ENCODE measurements at places on chromosomes 3 and 15.

GRCh38 chr3:179116816-179117215, 31.3 kb upstream of the PIK3CA start:
- DNase-seq: no peak

GRCh38 chr3:24139463-24140412, 194.7 kb downstream of the NR1D2 start:
- DNase-seq: no peak

GRCh38 chr15:83605111-83605945, 48.6 kb upstream of the ADAMTSL3 start:
- no peak for DNase-seq

- DNase-seq: peak; percentile 70
Observed at GRCh38 chr3:114217266-114217665, 20.1 kb downstream of the ZNF80 start.

- no peak for DNase-seq
Observed at GRCh38 chr3:11619946-11620652, 23.6 kb downstream of the VGLL4 start.

GRCh38 chr3:42656680-42657610, 3.4 kb downstream of the ZBTB47 start:
- DNase-seq: no peak

DNA sequence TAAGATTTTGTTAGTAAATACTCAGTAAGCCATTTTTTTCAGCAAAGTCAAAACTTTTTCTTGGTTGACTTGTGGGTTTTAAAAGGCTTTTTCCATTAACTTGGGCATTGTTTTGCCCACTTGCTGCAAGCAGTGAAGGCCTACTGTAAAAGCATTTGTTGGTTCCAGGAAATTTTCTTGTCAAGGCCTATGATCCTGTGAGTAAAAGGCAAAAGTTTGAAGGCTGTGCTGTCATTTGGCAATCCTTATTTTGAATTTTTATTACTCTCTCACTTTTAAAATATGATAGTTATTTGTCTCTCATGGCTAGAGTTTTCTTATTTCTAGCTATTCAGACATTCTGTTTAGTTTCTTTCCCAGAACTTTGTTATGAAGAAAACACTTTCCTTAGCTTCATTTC, 13.0 kb downstream of the P2RY12 start:
- no peak for DNase-seq

DNA sequence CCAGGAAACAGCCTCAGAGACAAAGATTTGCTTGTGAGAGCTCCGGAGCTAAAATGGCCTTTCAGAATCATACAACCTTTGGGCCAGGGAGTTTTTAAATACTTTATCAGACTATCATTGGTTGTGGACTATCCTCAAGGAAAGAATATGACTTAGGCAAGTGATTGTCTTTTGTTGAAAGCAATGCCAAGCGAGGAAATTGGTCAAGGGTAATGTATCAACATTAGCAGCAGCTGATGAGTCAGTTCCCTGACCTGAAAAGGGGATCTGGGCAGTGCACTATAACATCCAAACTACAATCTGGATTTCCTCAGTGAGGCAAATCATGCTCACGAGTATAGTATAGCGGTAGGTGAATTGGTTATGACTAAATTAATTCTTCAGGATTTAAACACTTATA, 303.6 kb downstream of the LSAMP start:
- no peak for DNase-seq

GRCh38 chr15:89341316-89342005, 6.8 kb upstream of the POLG start:
- DNase-seq: peak; percentile 97

GRCh38 chr3:185362850-185363661, at the start of gene MAP3K13:
Gene MAP3K13 (plus strand): TSS chr3:185363136. CDS start chr3:185428582, 65,446 bp downstream.
- DNase-seq: peak; percentile 89

GRCh38 chr3:42556089-42556632, 25.6 kb downstream of the SEC22C start:
- DNase-seq: no peak

DNA sequence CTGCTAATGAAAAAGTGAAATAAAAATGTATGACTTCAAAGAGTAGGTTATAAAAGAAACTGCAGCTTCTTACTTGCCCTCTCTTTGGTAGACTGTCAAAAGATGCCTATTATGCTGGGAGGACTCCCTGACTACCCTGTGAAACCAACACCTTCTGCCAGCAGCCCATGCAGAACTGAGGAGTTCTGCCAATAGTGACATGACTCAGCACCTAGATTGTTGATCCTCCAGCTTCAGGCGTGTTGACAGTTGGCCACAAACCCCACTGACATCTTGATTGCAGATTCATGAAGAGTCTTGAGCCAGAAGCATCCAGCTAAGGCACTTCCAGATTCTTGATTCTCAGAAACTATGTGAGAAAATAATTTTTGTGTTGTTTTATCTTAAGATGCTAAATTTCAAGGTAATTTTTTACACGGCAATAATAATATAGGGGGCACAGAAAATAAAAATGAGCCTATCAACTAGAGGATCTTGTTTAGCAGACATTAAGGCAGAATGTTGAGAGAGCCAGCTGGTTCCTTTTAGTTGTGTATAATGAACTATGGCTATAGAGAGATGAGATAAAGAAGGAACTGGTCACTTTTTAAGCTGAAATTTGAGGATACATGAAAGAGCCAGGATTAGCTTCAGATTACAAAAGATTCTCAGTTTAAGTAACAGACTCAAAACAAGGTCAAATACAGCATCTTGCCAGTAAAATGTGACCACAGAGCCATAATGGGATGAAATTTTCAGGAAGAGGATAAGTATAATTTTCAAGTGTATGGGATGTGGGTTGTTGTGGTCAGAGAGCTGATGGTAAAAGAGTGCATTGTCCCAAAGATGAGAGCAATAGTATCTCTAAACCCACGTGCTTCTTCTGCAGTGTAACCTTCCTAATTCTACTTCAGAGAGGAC, 588.7 kb upstream of the CBLB start:
- peak; percentile 45 for DNase-seq

DNA sequence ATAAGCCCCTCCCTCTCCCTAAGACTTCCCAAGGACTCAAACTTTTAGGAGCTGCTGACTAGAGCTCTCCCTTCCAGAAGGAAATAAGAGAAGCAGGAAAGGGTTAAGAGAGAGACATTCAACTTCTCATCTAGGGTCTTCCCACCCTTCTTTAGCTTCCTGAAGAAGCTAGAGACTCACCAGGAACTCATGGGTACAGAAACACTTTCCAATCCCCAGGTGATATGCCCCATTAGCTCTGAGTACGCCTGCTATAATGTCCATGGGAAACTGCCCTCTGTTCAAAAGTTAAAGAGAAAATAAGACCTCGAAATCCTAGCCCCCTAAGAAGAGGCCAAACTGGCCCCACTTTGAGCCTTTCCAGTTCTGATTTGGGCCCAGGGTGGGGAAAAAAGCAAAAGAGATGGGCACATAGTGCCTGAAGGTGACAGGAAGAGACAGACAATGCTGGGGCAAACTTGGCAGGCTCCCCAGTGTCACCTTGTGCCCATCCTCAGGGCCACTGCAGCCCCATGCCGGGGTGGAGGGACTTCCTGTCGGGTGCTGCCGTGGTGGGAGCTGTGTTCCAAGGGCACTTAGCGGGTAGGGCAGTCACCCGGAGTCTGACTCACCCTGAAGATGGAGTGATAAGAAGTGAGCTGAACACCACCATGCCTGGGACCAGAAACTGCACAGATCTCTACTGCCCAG, 29.5 kb downstream of the CCDC12 start:
- peak; percentile 42 for DNase-seq

DNA sequence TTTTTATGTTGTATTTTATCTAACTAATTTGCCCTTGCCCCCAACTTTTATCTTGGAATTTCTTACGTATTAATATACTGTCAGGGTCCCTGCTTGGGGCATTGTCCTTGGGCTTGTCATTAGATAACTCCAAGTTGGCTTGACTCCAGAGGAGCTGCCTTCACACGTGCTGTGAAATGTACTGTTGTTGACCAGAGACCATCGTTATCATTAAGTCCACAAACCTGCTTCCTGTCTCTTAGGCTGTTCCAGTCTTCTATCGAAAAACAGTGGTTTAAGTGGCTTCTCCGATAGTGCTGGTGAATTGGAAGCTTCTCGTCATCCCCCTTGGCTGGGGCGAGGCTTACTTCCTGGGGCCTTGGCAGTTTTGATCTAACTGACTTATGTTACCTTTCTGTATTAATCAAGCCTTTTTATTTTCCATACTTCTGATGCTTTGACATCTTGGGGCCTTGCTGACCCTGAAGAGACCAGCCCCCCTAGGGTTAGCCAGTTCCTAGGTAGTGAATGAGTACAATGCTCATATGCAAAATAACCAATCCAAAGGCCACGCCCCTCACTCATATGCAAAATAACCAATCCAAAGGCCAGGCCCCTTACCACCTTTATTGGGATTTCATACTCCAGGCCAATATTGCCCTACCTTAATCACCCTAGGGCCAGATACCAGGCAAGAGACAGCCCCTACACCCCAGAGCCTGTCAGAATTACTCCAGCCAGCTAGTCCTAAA, 164.5 kb downstream of the IGF1R start:
- DNase-seq: no peak

GRCh38 chr15:95825671-95826411, 504.7 kb upstream of the NR2F2 start:
- DNase-seq: no peak

- no peak for DNase-seq
Observed at GRCh38 chr3:169522595-169523529, 140.7 kb downstream of the MECOM start.

- DNase-seq: no peak
Observed at GRCh38 chr15:69140306-69140705, 20.1 kb upstream of the GLCE start.

- no peak for DNase-seq
Observed at GRCh38 chr3:68088216-68088615, 433.8 kb upstream of the SUCLG2 start.

GRCh38 chr15:81281456-81281735, 42.5 kb downstream of the STARD5 start:
- DNase-seq: no peak

DNA sequence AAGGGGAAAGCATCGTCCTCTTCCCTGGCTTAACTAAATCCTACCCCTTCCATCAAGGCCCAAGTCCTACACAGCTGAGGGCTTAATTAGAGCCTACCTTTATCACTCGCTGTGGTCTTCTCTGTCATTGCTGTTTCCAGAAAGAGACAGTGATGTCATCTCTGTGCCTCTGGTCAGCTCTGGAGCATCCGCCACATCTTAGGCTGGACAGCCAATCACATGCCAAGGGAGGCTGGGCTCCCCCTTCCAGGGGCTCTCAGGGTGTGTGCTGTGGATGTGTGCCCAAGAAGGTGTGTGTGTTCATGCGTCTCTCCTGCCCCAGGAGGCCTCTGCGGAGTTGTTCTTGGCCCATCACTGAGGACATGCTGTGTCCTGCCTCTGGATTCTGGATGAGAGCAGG, 42.8 kb downstream of the CHST14 start:
- no peak for DNase-seq

DNA sequence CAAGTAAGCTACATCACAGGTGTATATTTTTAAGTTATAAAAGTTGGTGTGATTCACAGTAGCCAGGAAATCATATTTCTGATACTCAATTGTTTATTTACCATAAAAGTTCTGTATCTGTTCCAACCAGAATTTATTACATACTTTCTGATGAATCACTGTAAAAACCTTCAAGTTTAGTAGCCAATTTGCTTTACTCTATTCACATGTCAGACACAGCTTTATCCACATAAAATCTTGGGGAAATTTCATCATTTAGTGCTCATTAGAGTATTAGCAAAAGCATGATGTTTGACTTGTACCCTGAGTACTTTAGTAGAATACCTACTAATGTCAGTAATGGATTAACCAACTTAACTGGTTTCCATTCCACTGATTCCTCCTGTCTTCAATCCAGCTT, 249.8 kb downstream of the POLQ start:
- DNase-seq: no peak

DNA sequence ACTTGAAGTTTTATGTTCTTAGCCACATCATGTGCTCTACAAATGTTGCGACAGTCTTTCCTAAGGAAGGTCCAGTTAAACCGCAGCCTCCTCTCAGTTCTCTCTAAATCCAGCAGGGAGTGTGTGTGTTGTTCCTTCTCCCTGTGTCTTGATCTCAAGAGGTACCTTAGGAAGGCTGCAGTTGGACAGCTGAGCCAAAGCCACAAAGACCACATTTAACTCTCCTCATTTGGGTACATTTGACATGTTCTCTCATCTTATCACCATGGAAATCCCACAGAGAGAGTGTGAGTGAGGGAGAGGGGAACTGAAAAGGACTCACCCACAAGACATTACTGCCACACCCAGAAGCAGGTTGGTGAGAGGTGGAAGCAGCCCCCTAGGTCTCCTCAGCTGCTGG, 79.5 kb downstream of the CD200R1L start:
- no peak for DNase-seq

DNA sequence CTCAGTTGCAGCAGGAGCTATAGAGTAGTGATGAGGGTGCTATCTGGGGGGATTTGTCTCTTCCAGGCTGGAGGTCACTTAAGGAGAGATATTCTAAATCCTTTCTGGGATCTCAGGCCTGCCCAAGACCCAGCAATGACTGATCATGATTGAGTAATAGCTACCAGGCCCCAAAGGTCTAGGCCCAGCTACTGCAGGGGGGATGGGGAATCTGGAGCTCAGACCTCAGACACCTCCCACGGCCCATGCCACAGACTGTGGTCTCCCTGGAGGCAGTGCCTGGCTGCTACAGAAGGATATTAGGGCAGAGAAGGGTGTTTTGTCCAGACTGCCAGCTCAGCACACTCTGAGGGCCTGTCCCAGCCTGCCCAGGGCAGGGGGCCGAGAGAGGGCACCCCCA, 6.9 kb downstream of the SLC38A3 start:
- DNase-seq: no peak

GRCh38 chr15:78455749-78456148, 17.7 kb downstream of the IREB2 start:
- DNase-seq: peak; percentile 64

GRCh38 chr3:42490243-42490642, 12.2 kb upstream of the VIPR1 start:
- peak; percentile 96 for DNase-seq

- no peak for DNase-seq
Observed at GRCh38 chr3:58358808-58359207, 26.1 kb downstream of the PXK start.

DNA sequence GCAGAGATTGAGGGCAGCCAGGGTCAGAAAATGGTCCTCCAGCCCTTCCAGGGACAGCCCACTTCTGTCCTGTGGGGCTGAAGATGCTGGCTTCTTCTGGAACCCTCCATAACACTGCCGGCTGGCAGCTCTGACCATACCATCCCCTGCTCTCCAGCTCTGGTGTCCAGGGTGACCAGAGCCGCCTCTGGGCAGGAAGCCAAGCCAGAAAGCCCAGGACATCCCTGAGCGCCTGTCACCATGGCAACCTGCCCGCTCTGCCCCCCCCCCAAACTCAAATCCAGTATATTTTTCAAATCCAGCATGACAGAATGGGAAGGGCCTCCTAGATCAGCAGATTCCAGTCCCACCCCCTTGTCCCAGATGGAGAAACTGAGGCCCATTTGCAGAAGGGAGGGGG, 420 bp upstream of the TMIE start:
- peak; percentile 91 for DNase-seq

All from thyroid gland (tissue), 4 donors.